ENCODE measurements at places on chromosomes 12 and 14.

GRCh38 chr12:26507613-26508012, 312.2 kb downstream of the SSPN start:
- DNase-seq: no peak

DNA sequence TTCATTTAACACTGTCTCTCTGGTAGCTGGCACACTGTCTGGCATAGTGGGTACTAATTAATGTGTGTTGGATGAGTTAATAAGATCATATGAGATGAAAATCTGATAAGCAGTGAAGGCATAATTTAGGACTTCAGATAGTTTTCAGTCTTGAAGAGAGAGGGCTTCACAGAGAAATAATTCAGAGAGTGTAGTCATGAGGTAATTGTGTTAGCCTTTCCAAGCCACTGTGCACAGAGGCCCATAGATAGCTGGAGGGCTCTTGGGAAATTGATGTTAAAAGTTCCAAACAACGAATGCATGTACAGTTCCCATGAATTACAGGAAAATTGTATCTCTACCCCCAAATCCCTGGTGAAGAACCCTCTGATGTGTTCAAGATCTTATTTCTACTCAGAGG, 133.8 kb upstream of the HMGA2 start:
- no peak for DNase-seq

DNA sequence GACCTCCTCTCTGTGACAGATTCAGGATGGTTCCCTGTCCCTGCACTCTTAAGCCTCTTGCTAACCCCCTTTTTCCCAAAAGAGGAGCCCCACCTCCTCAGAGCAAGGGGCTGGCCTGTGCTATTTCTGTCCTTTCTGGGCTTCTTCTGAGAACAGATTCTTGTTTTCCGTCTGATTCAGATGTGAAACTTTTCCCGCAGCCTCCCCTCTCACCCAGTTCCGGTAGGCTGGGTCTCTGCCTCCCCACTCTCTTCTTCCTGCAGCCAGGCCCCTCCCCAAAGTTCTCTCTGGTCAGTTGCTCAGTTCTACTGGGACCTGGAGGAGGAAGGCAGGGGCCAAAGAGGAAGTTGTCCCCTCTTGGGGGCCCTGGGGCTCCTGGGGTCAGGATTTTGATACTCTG, 11.8 kb downstream of the PDE1B start:
- DNase-seq: no peak

- no peak for DNase-seq
These were observed 147.1 kb downstream of the TMX1 start for GRCh38 chr14:51386983-51387735.

GRCh38 chr14:101198398-101199027, 295.0 kb upstream of the RTL1 start:
- no peak for DNase-seq

GRCh38 chr12:42589465-42590329, at the start of gene PRICKLE1:
PRICKLE1 (minus strand) TSS chr12:42589746; CDS start chr12:42472516, 117,230 bp downstream.
- no peak for DNase-seq

GRCh38 chr12:113359133-113359938, 949 bp downstream of the PLBD2 start:
- no peak for DNase-seq

DNA sequence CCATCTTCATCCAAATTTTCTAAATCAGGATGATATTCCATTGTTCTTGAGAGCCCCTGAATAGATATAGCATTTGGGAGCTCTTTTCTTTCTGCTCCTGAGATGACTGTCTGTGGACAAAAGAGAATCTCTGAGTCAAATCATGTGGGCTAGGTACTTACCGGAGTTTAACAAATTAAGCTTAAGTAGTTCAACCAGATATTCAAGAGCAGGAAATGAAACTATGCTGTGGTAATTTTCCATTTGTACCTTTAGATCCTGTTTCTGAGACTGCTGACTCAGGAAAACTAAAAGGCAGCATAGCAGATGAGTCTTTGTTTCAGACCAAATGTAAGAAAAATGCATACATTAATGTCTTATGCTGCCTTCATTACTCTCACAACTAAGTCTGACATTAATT, at the start of gene CLEC7A:
TSS of gene CLEC7A (minus strand) at position 158 of the 400 bp plus-strand sequence. CDS start at position 41, 117 bp downstream.
- DNase-seq: no peak

DNA sequence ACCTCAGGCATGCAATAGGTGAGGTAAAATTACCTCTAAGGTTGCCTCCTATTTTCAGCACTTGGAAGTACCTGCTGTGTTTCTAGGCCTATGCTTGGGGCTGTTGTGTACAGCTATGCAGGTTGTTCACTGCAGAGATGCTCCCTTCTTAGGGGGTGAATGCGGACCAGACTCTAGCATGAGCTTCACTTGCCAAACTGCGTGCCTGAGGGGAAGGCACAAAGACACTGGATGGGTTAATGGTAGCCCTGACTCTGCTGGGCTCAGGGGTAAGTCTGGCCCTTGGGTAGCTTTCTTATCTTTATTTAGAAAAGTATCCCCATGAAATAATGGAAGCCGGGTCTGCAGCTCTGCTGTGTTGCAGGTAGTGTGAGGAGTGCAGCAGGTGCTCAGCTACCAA, 35.7 kb downstream of the B4GALNT3 start:
- no peak for DNase-seq

- DNase-seq: no peak
These were observed 35.8 kb upstream of the ZFP36L1 start for GRCh38 chr14:68828698-68829097.

DNA sequence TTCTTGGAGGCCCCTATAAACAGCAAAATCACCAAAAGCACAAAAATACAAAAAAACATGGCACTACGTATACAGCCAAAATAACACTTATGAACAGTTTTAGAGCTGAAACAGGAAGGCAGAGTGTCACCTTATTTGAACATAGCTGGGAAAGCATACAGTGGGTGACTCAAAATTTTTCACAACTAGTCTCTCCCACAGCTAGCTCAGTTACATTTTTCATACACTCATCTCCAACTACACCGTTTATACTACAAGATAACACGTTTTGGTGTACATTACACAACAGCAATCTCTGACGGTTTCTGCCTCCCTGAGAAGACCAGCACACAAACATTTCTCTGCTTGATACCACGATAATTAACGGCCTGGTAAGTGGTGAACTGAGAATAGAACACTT, 2.9 kb downstream of the RAD52 start:
- no peak for DNase-seq

- DNase-seq: no peak
These were observed 74.5 kb upstream of the DYNC1H1 start for GRCh38 chr14:101889898-101890297.

DNA sequence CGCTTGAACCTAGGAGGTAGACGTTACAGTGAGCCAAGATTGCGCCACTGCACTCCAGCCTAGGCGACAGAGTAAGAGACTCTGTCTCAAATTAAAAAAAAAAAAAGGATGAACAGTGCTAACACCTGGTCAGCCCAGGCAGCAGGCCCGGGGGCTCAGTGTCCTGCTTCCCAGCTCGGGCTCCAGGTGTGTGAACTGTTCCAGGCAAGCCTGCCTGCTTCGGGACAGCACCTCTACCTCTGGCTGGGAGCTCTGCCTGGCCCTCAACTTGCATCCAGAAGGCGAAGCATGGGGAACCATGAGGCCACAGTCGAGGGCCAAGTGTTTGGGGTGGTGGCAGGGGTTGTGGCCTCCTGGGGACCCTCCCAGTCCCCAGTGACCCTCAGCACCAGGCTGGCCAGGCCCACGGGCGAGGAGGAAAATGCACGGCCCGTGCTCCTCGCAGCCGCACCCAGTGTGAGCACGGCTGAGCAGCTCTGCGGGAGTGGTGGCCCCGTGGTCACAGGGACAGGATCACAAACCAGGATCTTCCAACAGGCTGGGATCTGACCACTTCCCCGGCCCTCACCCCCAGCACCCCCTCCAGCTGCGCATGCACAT, 15.5 kb downstream of the CDCA4 start:
- no peak for DNase-seq

DNA sequence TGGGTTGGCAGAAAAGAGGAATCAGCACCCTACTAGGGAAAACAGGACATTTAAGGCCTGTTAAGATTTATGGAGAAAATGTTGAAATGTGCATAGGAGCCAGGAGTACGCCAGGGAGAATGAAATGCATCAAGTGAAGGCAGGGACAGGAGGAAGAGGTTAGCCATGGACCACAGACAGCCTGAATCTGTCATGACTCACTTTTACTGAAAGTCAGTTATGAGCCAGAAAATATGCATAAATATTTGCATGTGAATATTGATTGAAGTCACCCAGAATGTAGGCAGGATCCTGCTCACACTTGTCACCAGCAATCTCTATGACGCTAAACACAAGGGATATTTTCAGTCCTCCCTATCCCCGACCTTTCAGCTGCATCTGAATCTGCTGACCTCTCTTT, 25.1 kb upstream of the CDK17 start:
- DNase-seq: no peak

- no peak for DNase-seq
These were observed 1.5 kb downstream of the EML5 start for GRCh38 chr14:88791252-88791621.

DNA sequence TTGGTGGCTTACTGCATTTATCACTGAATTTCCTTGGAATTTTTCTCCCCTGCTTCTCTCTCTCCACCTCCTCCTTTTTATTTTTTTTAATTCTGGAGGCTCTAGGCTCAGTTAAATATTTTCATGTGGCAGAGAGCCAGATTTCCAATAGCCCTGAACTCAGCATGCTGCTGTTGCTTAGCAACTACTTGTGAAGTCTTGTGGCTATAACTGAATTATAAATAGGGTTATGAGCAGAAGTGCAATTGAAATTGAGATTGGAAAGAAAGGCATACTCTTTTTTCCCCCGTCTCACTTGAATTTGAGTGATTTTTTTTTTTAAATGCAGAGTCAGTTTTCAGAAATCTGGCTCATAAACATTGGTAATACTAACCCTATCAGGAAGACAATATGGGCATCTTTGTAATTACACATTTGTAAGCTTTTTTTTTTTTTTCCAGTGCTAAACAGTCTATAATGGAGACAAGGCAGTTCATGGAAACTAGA, 38.3 kb downstream of the ATF7IP start:
- DNase-seq: peak; percentile 95

GRCh38 chr14:61322011-61322798, 826 bp downstream of the PRKCH start:
- no peak for DNase-seq

DNA sequence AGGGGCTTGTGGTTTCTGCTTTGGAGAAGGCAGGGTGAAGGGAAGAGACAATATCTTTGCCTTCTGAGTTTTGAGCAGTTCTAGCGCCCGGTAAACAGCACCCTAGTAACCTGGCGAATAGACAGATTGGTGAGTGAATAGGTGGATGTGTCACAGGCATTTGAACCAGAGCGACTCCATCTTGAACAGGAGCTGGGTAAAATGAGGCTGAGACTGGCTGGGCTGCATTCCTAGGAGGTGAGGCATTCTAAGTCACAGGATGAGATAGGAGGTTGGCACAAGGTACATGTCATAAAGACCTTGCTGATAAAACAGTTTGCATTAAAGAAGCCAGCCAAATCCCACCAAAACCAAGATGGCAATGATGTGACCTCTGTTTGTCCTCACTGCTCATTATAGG, 643.6 kb upstream of the TMEM132C start:
- DNase-seq: no peak

- no peak for DNase-seq
These were observed 73.3 kb downstream of the EID3 start for GRCh38 chr12:104376650-104377513.

- no peak for DNase-seq
These were observed 81.6 kb downstream of the MYRFL start for GRCh38 chr12:69906411-69907216.

DNA sequence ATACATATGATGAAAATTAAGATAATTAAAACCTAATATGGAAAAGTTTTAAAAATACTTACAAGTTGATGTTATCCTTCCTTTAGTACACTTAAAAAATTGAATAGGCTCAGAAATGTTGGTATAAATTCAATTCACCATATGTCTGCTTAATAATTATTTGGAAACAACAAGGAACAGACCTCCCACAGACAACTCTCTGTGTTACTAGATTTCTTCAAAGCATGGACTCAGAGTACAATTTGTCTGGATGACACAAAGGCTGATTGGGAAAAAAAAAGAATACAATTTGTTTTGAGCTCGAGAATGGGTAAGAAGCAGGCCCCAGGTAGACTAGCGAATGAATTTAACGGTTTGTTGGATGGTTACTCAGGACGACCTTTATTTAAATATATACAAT, 48.9 kb upstream of the BTG1 start:
- DNase-seq: no peak

Data from NCI-H1417 treated with DMSO at 0.1 percent for 48 hours (cell line).